K562 (cell line): ENCODE measurements at places on chromosomes 1 and 21.

DNA sequence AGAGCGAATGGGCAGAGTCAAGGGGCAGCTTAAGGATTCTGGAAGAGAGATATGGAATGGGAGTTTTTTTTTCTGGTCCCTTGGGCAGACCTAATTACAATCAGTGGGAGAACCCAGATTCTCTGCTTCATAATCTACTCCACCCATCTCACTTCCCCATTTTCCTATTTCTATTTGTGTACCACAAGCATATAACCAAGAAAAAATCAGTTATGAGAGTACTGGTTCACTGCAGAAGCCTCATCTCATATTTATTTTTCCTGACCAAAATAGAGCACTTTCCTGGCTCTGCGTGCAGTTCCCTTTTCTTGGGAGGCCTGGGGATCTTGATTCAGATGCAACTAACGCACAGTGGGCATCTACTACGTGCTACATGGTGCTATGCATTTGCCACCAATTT, 82.2 kb upstream of the SLFNL1 start:
- no peak for DNase-seq

GRCh38 chr1:235831148-235831547, 35.6 kb downstream of the LYST start:
- DNase-seq, result no peak

DNA sequence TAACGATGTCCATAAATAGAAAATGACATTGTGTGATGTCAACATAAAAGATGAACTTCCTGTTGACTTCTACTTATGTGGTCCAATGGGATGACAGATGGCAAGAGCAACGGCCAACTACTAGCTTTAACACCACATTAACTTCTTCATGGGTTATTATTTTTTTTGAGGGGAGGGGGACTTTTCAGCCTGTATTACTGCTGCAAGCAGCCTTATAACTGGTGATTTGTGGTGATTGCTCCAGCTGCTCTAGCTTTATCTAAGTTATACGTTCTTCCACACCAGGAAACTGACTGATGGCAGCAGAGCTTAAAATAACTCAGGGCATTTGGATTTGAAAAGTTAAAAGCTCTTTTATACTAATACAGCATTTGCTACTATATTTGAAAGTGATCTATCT, 228.8 kb upstream of the B3GALT2 start:
- no peak for DNase-seq

GRCh38 chr1:167797015-167797414, 75.2 kb downstream of the MPZL1 start:
- no peak for DNase-seq

DNA sequence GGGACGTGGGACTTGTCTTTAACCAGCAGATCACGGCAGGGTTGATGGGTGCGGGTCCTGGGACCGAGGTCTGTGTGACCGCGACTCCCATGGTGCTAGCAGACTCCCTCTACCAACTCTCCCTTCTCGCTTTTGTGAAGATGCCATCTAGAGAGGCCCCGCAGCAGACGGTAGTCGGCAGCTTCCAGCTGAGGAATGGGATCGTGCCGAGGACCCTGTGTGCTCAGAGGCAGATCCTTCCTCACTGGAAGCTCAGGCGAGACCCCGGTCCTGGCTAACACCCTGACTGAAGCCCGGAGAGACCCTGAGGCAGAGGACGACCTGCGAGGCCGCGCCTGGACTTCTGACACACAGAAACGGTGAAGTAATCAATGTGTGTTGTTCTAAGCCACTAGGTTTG, 12.5 kb upstream of the SPATC1L start:
- no peak for DNase-seq

- DNase-seq, result no peak
These were observed 49.7 kb upstream of the NEK7 start for GRCh38 chr1:198107091-198107501.
